ENCODE measurements at places on chromosomes 7 and 10.

- no peaks in the 10 kb centered on the region for H3K27me3 ChIP-seq
- no peaks in the 10 kb centered on the region for H3K36me3 ChIP-seq
- H3K27ac ChIP-seq = no peak overlapping the region
These were observed 118.3 kb downstream of the ARID5B start for GRCh38 chr10:62019685-62020359.

DNA sequence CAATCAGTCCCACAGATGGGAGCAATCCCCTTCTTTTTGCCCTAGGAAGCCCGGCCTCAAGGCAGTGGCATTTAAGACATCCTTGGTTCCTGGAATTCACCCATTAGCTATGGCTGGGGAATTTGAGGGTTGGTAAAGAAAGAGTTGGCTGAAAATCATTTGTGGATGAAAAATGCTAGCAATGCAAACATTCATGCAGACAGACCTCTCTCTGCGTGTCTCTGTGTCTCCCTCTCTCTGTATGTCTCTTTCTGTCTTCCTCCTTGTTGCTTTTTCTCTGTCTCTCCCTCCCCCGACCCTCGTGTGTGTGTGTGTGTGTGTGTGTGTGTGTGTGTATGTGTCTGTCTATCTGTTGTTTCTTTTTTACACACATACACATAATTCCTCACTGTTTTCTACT lies 19.4 kb downstream of the LDB3 start:
- H3K27ac ChIP-seq = no peak overlapping the region
- H3K4me1 ChIP-seq = peaks cover 15% of the 10 kb centered on the region
- no peaks in the 10 kb centered on the region for H3K36me3 ChIP-seq
- no peaks in the 10 kb centered on the region for H3K27me3 ChIP-seq
- H3K4me3 ChIP-seq = no peak overlapping the region

DNA sequence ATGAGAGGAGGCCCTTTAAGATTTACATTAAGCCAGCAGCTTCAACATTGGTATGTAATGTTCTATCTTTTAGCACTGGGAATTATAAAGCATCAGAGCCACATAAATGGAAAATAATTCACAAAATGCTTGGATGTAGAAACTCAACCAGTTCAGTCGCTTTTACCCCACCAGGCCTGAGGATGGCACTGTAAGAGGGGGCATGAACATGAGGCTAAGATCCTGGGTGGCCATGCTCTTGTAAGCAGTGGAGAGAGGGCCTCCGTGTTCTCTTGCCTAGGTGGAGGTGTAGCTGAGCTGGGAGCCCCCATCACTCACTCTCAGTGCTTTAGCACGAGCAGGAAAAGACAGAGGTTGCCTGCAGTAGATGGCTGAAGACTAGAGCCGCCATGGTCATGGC lies 238.8 kb downstream of the FANK1 start:
- no peak overlapping the region for H3K27ac ChIP-seq
- H3K36me3 ChIP-seq = no peaks in the 10 kb centered on the region
- H3K27me3 ChIP-seq = no peaks in the 10 kb centered on the region

- H3K27ac ChIP-seq = no peak overlapping the region
- H3K36me3 ChIP-seq = no peaks in the 10 kb centered on the region
- no peaks in the 10 kb centered on the region for H3K27me3 ChIP-seq
- peaks cover 3% of the 10 kb centered on the region for H3K4me1 ChIP-seq
- DNase-seq = no peak
- H3K4me3 ChIP-seq = no peak overlapping the region
These were observed 47.4 kb upstream of the MACC1 start for GRCh38 chr7:20264623-20265022.

- no peaks in the 10 kb centered on the region for H3K4me1 ChIP-seq
- H3K36me3 ChIP-seq = no peaks in the 10 kb centered on the region
- no peak overlapping the region for H3K27ac ChIP-seq
These were observed 6.3 kb downstream of the ACTL6B start for GRCh38 chr7:100649826-100650565.

GRCh38 chr7:93719546-93719945 lies 145.0 kb upstream of the CALCR start:
- no peak overlapping the region for H3K4me3 ChIP-seq
- H3K4me1 ChIP-seq = no peaks in the 10 kb centered on the region
- DNase-seq = no peak
- no peak overlapping the region for H3K27ac ChIP-seq
- H3K27me3 ChIP-seq = no peaks in the 10 kb centered on the region
- no peaks in the 10 kb centered on the region for H3K36me3 ChIP-seq

GRCh38 chr7:108614896-108615295 lies 45.2 kb downstream of the DNAJB9 start:
- H3K4me1 ChIP-seq = no peaks in the 10 kb centered on the region
- DNase-seq = no peak
- H3K36me3 ChIP-seq = no peaks in the 10 kb centered on the region
- no peak overlapping the region for H3K27ac ChIP-seq

DNA sequence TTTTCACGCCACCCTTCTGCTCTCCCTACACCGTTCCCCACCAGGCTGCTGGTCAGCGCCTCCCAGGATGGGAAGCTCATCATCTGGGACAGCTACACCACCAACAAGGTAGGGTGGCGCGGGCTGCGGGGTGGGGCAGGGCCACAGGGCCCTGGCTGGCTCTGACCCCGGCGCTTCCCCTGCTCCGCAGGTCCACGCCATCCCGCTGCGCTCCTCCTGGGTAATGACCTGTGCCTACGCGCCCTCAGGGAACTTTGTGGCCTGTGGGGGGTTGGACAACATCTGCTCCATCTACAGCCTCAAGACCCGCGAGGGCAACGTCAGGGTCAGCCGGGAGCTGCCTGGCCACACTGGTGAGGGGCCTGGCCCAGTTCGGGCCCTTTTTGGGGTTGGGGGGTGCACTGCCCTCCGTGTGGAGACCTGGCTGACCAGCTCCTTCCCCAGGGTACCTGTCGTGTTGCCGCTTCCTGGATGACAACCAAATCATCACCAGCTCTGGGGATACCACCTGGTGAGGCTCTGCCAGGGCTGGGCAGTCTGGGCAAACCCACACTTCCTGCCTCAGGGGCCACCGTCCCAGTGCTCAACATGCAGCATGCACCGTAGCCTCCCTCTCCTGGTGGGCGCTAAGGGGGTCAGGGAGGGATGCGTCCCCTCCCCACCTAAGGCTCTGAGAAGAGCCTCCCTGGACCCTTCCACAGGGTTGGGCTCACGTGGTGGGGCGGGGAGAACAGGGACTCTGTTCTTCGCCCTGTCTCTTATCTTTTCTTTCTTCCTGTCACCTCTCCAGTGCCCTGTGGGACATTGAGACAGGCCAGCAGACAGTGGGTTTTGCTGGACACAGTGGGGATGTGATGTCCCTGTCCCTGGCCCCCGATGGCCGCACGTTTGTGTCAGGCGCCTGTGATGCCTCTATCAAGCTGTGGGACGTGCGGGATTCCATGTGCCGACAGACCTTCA lies 4.0 kb downstream of the GNB2 start:
- peak; percentile 56 for DNase-seq
- no peak overlapping the region for H3K4me3 ChIP-seq
- H3K36me3 ChIP-seq = no peaks in the 10 kb centered on the region
- no peaks in the 10 kb centered on the region for H3K27me3 ChIP-seq
- H3K4me1 ChIP-seq = peaks cover 1% of the 10 kb centered on the region

- no peak overlapping the region for H3K4me3 ChIP-seq
- H3K27ac ChIP-seq = no peak overlapping the region
- DNase-seq = no peak
- no peaks in the 10 kb centered on the region for H3K27me3 ChIP-seq
- H3K36me3 ChIP-seq = no peaks in the 10 kb centered on the region
- no peaks in the 10 kb centered on the region for H3K4me1 ChIP-seq
These were observed 304.7 kb upstream of the GRM3 start for GRCh38 chr7:86339051-86339450.

DNA sequence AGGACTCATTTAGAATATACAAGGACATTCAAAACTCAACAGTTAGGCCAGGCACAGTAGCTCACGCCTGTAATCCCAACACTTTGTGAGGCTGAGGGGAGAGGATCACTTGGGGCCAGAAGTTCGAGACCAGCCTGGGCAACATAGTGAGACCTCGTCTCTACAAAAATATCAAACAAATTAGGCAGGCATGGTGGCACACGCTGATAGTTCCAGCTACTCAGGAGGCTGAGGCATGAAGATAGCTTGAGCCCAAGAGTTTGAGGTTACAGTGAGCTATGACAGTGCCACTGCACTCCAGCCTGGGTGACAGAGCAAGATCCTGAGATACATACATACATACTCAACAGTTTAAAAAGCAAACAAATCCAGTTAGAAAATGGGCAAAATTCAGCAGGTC lies 44.9 kb downstream of the GNA12 start:
- no peak overlapping the region for H3K27ac ChIP-seq
- no peaks in the 10 kb centered on the region for H3K36me3 ChIP-seq
- peak; percentile 9 for DNase-seq
- peaks cover 19% of the 10 kb centered on the region for H3K4me1 ChIP-seq
- H3K4me3 ChIP-seq = no peak overlapping the region

- no peaks in the 10 kb centered on the region for H3K4me1 ChIP-seq
- no peak overlapping the region for H3K27ac ChIP-seq
- no peak overlapping the region for H3K4me3 ChIP-seq
- no peaks in the 10 kb centered on the region for H3K27me3 ChIP-seq
- no peaks in the 10 kb centered on the region for H3K36me3 ChIP-seq
These were observed 26.3 kb downstream of the CLRN3 start for GRCh38 chr10:127866276-127867013.

DNA sequence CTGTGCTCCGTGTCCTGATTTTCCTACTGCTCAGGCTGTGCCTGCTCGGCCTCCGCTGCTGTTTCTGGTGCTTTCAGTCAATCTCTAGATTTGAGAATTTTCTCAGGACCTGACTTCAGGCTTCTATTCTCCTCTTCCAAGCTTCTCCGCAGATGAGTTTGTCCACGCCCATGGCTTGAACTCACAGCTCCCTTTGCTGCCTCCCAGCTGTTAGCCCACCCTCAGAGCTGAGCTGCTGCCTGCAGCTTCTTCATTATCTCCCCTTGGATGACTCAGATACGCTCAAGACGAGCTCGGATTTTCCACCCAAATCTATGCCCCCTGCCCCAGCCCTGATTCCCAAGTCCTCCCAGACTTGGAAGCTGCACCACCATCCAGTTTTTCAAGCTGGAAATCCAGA lies 104.7 kb downstream of the FGFR2 start:
- H3K36me3 ChIP-seq = no peaks in the 10 kb centered on the region
- peaks cover 2% of the 10 kb centered on the region for H3K4me1 ChIP-seq
- no peaks in the 10 kb centered on the region for H3K27me3 ChIP-seq
- H3K4me3 ChIP-seq = no peak overlapping the region
- no peak overlapping the region for H3K27ac ChIP-seq

DNA sequence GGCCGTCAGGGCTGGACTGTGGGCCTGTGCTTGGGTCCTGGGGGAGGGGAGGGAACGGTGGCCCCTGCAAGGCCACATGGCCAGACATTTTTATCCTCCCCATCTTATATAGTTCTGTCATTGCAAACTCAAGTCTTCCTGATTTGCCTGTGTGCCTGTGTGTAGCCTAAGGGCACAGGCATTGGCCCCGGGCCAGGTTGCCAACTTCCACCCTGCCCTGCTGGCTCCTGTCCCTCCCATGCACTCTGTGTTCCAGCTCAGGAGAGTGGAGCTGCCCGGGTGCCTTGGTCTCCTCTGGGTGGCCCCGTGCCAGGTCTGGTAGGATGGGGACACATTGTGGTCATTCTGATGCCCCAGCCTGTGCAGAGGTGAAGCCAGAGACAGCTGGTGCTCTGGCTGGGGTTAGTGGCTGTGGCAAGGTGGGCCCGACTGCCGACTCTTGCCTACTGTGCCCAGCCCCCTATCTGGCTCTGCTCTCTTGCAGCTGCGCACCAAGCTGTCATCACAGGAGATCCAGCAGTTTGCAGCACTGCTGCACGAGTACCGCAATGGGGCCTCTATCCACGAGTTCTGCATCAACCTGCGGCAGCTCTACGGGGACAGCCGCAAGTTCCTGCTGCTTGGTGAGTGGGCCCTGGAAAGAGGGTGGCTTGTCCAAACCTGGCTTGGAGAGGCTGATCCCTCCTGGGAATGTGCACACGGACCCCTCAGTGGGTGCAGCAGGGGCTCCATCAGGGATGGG lies 14.8 kb downstream of the NACAD start:
- no peaks in the 10 kb centered on the region for H3K27me3 ChIP-seq
- no peaks in the 10 kb centered on the region for H3K36me3 ChIP-seq
- H3K4me1 ChIP-seq = no peaks in the 10 kb centered on the region
- H3K4me3 ChIP-seq = no peak overlapping the region
- no peak overlapping the region for H3K27ac ChIP-seq

DNA sequence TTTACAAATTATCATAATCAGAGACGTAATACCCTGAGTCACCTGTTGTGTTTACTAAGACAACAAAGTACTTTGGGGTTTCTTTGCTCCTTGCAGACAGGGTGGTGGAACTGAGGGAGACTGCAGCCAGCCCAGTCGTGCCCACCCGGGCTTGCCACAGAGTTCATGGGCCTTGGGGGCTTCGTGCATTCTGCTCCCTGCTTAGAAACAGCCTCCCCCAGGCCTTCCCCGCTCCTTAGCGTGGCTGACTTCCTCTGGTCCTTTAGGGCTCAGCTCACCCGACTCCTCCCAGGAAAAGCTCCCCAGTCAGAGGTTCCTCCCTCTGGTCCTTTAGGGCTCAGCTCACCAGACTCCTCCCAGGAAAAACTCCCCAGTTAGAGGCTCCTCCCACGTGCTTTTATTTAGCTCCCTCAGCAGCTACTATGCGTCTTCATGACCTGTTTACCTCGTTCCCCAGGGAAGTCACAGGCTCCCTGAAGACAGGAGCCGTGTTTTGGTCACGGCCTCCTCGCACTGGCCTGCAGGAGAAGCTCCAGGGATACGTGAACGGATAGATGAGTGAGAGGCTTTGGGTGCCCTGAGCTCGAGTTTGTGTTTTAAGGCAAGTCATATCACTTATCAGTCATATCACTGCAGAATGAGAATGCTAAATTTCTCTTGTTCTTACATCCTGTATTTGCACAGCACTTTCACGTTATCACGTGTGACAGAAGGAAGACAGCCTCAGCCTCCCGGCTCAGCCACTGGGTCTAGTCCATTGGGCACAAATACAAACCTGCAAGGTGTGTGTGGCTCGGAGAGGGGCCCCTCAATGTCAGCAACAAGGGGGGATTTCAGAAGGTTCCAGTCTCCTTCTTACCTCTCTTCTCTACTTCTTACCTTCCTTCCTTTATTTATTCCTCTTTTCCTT lies 52.7 kb upstream of the VIPR2 start:
- no peak for DNase-seq
- peaks cover 12% of the 10 kb centered on the region for H3K4me1 ChIP-seq

DNA sequence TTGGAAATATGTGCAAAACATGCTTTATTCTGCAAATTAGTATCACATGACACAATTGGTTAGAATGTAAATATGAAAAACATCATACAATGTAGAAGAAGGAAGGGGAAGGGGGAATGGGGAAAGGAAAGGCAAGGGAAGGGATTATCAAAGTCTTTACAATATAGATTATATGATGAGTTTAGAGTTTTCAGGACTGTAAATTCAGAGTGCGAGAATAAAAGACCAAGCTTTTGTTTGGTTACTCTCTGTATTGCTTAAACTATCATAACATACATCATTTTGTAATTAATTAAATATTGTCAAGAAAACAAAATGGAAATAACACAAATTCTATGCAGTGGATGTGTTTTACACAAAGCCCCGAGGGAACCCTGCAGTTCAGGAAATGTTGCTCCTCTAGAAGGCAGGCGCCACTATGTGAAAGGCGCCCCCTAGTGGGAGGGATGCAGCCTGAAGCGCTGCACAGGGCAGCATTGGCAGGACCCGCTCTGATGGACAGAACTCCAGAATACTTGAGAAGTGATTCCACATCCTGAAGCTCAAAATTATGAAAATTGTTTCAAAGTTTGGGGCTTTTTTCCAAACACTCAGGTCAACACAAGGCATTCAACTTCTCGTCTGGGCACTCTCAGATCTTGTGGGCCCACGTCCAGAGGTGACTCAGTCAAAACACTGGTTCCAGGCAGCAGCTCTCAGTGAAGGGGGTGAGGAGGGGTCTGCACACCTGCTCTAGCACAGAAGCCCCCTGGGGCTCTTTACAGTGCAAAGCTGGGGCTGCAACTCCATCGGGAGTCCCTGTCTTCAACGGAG lies 31.6 kb upstream of the TMEM254 start:
- DNase-seq = peak; percentile 66
- H3K4me1 ChIP-seq = no peaks in the 10 kb centered on the region
- H3K36me3 ChIP-seq = no peaks in the 10 kb centered on the region
- H3K27me3 ChIP-seq = no peaks in the 10 kb centered on the region

All from ovary (tissue), 10 donors.